Fibroblast of lung (primary cell): ENCODE measurements at places on chromosomes 5 and 9. TPM values are rescaled to one million over a fixed set of nuclear protein-coding genes. Genes with fewer than 3 reads are reported as not detected.

Gene IRX1
- not detected in 2 replicates for total RNA-seq

- no peak overlapping the region for H3K27ac ChIP-seq
- no peaks in the 10 kb centered on the region for H3K4me1 ChIP-seq
- peaks cover 4% of the 10 kb centered on the region for H3K27me3 ChIP-seq
- no peak overlapping the region for H3K4me3 ChIP-seq
Observed at GRCh38 chr9:109652971-109653370, 127.0 kb upstream of the PALM2AKAP2 start.

- H3K36me3 ChIP-seq: no peaks in the 10 kb centered on the region
- no peak overlapping the region for H3K27ac ChIP-seq
- no peak overlapping the region for H3K4me3 ChIP-seq
Observed at GRCh38 chr9:93319301-93319991, 132.0 kb upstream of the FAM120A start.

GRCh38 chr5:32187675-32188074, 13.6 kb upstream of the GOLPH3 start:
- H3K27ac ChIP-seq: no peak overlapping the region
- H3K4me3 ChIP-seq: no peak overlapping the region
- no peaks in the 10 kb centered on the region for H3K4me1 ChIP-seq
- H3K36me3 ChIP-seq: no peaks in the 10 kb centered on the region
- DNase-seq: no peak

DNA sequence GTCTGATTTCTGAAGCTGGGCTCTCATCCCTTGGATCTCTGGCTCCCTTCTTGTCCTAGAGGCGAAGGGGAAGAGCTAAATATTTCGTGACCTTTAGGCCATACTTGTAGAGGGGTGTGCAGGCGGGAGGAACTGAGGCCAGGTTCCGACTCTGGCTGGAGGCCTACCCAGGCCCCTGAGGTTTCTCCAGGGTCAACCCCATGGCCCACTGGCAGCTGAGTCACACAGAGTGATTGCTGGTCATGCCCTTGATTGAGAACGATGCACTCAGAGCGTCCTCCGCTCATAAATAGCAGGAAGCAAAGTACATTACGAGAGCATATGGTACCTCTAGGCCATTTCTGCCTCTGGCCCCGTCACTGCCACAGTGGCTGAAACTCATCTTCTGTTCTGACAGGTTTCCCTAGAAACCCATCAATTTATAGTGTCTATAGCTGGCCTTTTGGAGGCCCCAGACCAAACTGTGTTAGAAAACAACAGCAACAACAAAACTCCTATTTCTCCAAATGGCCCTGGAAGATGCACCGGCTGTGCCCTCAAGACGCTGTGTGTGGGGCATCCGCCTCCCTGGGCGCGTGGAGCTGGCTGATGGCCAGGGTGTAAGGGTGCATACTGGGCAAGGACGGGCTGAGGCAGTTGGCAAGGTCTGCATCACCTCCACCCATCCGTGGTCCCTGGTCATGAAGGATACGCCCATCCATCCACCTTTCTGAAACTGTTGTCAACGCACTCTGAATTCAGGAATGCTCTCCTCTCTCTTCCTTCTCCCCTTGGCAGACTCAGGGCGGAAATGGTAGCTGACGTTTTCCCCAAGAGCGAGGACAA, 32.9 kb upstream of the FCN1 start:
- H3K27me3 ChIP-seq: no peaks in the 10 kb centered on the region
- H3K27ac ChIP-seq: no peak overlapping the region
- H3K4me1 ChIP-seq: no peaks in the 10 kb centered on the region
- no peak for DNase-seq
